PC-3 (cell line): ENCODE measurements at places on chromosomes 1 and 21. TPM values are rescaled to one million over a fixed set of nuclear protein-coding genes. Genes with fewer than 3 reads are reported as not detected.

- H3K4me3 ChIP-seq, result no peak within 1 kb of the TSS
- no peak within 1 kb of the TSS for H3K27ac ChIP-seq
- no peak for DNase-seq
- no peaks in the 10 kb centered on the region for H3K36me3 ChIP-seq
- H3K27me3 ChIP-seq, result 0 out of 2 replicates have a peak, but pooled peaks cover 5% of the 10 kb centered on the region
Observed at GRCh38 chr1:56819387-56819899, at the start of gene FYB2. TSS of gene FYB2 (minus strand) at chr1:56819404. CDS start at chr1:56819290, 114 bp downstream.

GRCh38 chr1:47507881-47508701 is 70.2 kb downstream of the FOXD2 start:
- no peak overlapping the region for H3K27ac ChIP-seq
- no peaks in the 10 kb centered on the region for H3K36me3 ChIP-seq
- H3K4me3 ChIP-seq, result peak overlapping the region; percentile 70
- DNase-seq, result peak; percentile 22

- H3K4me1 ChIP-seq, result peaks cover 4% of the 10 kb centered on the region; the same call in 1 of the 2 replicates
- DNase-seq, result peak; percentile 27
- H3K36me3 ChIP-seq, result no peaks in the 10 kb centered on the region
- no peaks in the 10 kb centered on the region for H3K27me3 ChIP-seq
- peak overlapping the region; percentile 87 for H3K4me3 ChIP-seq
- no peak overlapping the region for H3K27ac ChIP-seq
Observed at GRCh38 chr1:61050541-61051442, 31.6 kb upstream of the NFIA start.

GRCh38 chr1:53298045-53298637 is 29.7 kb downstream of the LRP8 start:
- no peaks in the 10 kb centered on the region for H3K27me3 ChIP-seq
- H3K4me1 ChIP-seq, result peaks cover 17% of the 10 kb centered on the region
- no peak overlapping the region for H3K4me3 ChIP-seq
- DNase-seq, result no peak

GRCh38 chr1:5239911-5240310 is 585.5 kb downstream of the AJAP1 start:
- no peak overlapping the region for H3K4me3 ChIP-seq
- no peak overlapping the region for H3K27ac ChIP-seq
- H3K36me3 ChIP-seq, result no peaks in the 10 kb centered on the region
- no peak for DNase-seq
- no peaks in the 10 kb centered on the region for H3K4me1 ChIP-seq
- H3K27me3 ChIP-seq, result no peaks in the 10 kb centered on the region; the same call in 1 of the 2 replicates

DNA sequence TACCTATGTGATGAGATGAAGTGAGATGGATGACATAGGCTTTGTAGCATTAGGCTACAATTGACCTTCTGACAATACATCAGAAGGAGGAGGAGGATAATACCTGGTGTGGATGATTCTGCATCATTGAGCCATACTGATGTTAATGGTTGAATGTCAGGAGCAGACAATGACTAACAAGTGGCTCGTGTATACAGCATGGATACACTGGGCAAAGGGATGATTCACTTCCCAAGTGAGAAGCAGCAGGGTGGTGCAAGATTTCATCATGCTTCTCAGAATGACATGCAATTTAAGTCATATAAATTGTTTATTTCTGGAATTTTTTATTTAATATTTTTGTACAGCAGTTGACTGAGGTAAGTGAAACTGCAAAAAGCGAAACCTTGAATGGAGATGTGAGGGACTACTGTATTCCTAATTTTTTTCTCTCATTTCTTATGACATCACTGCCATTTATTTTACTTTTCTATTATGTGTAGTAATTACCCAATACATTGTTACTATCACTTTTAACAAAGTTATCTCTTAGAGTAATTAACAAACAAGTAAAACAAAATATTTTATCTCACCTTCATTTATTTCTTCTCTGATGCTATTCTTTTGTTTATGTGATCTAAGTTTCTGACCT is 34.4 kb upstream of the COP1 start:
- DNase-seq, result peak; percentile 68
- H3K4me1 ChIP-seq, result 0 out of 2 replicates have a peak, but pooled peaks cover 5% of the 10 kb centered on the region
- H3K4me3 ChIP-seq, result no peak overlapping the region

DNA sequence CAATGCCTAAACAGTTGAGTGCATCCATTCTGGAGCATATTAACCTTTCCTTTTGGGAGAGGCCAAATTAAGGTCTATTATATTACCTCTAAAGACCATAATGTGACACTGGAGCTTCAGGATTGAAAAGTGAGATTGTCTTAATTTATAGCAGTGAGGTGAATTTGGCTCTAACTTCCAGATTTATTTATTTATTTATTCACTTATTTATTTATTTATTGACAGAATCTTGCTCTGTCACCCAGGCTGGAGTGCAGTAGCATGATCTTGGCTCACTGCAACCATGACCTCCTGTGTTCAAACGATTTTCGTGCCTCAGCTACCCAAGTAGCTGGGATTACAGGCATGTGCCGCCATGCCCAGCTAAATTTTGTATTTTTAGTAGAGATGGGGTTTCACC is 19.1 kb downstream of the ZCCHC17 start:
- H3K4me3 ChIP-seq, result no peak overlapping the region
- peaks cover 48% of the 10 kb centered on the region for H3K36me3 ChIP-seq
- DNase-seq, result no peak

GRCh38 chr1:239891621-239892358 is 199.9 kb upstream of the FMN2 start:
- H3K4me1 ChIP-seq, result peaks cover 19% of the 10 kb centered on the region
- H3K27ac ChIP-seq, result no peak overlapping the region
- no peaks in the 10 kb centered on the region for H3K27me3 ChIP-seq
- DNase-seq, result no peak

- H3K36me3 ChIP-seq, result no peaks in the 10 kb centered on the region
- H3K27ac ChIP-seq, result peak overlapping the region; percentile 42; the same call in 1 of the 2 replicates
- H3K27me3 ChIP-seq, result no peaks in the 10 kb centered on the region
- H3K4me1 ChIP-seq, result peaks cover 22% of the 10 kb centered on the region
- peak; percentile 95 for DNase-seq
Observed at GRCh38 chr1:17520041-17520440, 19.5 kb upstream of the ARHGEF10L start.

GRCh38 chr1:73401666-73402065 is 796.3 kb downstream of the LRRIQ3 start:
- DNase-seq, result peak; percentile 16
- no peaks in the 10 kb centered on the region for H3K4me1 ChIP-seq
- H3K27me3 ChIP-seq, result peaks cover 5% of the 10 kb centered on the region; the same call in 1 of the 2 replicates
- H3K27ac ChIP-seq, result no peak overlapping the region

- no peak overlapping the region for H3K27ac ChIP-seq
- H3K27me3 ChIP-seq, result no peaks in the 10 kb centered on the region
- no peaks in the 10 kb centered on the region for H3K36me3 ChIP-seq
- H3K4me3 ChIP-seq, result no peak overlapping the region
- peaks cover 12% of the 10 kb centered on the region for H3K4me1 ChIP-seq
Observed at GRCh38 chr1:10057796-10058195, 25.0 kb downstream of the UBE4B start.

GRCh38 chr1:25028907-25029599 is 99.0 kb upstream of the RUNX3 start:
- no peaks in the 10 kb centered on the region for H3K27me3 ChIP-seq
- H3K36me3 ChIP-seq, result no peaks in the 10 kb centered on the region
- H3K4me1 ChIP-seq, result peaks cover 21% of the 10 kb centered on the region
- H3K27ac ChIP-seq, result no peak overlapping the region

GRCh38 chr1:182383037-182383661 is 8.4 kb downstream of the GLUL start:
- H3K27ac ChIP-seq, result no peak overlapping the region
- H3K4me3 ChIP-seq, result no peak overlapping the region
- no peaks in the 10 kb centered on the region for H3K27me3 ChIP-seq

GRCh38 chr1:15334995-15335394 is 74.7 kb upstream of the EFHD2 start:
- H3K36me3 ChIP-seq, result no peaks in the 10 kb centered on the region
- DNase-seq, result no peak
- no peak overlapping the region for H3K4me3 ChIP-seq
- H3K4me1 ChIP-seq, result peaks cover 25% of the 10 kb centered on the region
- no peaks in the 10 kb centered on the region for H3K27me3 ChIP-seq

DNA sequence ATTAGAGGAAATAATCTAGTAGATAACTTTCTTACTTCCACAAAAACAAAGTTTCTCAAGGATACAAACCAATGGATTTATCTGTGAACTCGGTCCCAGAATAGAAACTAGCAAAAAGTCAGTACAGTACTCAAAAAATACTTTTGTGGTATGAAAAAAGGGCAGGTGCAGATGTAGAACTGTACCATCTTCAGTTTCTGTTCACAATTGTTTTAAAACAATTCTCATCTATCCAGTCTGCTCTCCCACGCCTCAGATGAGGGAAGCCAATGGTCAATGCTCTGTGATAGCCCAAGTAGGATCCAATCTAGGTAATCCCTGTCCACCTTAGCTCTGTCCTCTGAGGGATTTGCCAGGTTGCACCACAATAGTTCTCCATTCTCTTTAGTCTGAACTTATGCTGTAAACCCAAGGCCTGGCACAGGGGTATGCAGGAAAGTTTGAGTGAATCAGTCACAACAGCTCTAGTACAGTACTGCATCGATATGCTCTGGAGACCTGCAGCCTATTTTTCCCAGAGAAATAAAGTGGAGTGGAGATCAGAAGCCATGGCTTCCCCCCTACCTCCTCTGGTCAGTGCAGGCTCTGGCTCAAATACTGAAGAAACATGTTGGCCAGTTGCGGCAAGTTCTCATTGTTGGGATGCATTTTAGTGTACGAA is 1.4 kb downstream of the KTI12 start:
- no peak overlapping the region for H3K27ac ChIP-seq
- DNase-seq, result no peak
- H3K4me1 ChIP-seq, result peaks cover 15% of the 10 kb centered on the region
- peak overlapping the region; percentile 97 for H3K4me3 ChIP-seq
- H3K36me3 ChIP-seq, result no peaks in the 10 kb centered on the region

DNA sequence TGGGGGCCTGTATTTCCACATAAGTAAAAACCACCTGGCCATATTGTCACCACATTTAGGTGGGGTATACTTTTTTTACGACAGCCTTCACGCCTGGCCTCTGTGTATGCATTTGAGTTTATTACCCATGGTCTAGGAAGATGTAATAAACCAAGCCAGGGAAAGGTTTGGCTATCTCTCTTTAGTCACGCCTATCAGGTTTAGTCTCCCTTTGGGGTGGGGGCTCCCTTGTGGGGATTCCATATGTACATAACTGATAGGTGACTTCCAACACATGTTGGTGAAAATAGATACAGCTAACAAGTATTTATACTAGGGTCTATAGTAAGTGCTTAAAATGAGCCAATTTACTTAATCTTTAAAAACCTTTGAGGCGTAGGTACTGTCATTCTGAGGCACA is 4.2 kb downstream of the YBX1 start:
- peak overlapping the region; percentile 71 for H3K4me3 ChIP-seq
- peaks cover 51% of the 10 kb centered on the region for H3K4me1 ChIP-seq
- H3K36me3 ChIP-seq, result peaks cover 61% of the 10 kb centered on the region
- no peak overlapping the region for H3K27ac ChIP-seq
- no peaks in the 10 kb centered on the region for H3K27me3 ChIP-seq
- no peak for DNase-seq

- H3K4me3 ChIP-seq, result no peak overlapping the region
- H3K27ac ChIP-seq, result no peak overlapping the region
- DNase-seq, result peak; percentile 62
- peaks cover 5% of the 10 kb centered on the region for H3K36me3 ChIP-seq
- no peaks in the 10 kb centered on the region for H3K27me3 ChIP-seq
- H3K4me1 ChIP-seq, result peaks cover 7% of the 10 kb centered on the region
Observed at GRCh38 chr1:25503551-25504426, 39.6 kb upstream of the LDLRAP1 start.

Gene KDF1
- total RNA-seq, result 21.7 and 22.9 TPM in 2 replicates

Gene EIF3I
- total RNA-seq, result 413 and 442 TPM in 2 replicates

Gene CELA2A
- total RNA-seq, result not detected in 2 replicates

Gene SUMO3
- total RNA-seq, result 242 and 290 TPM in 2 replicates

Gene KMO
- total RNA-seq, result 0.29 and 1.2 TPM in 2 replicates

Gene MCOLN3
- 1.2 and 2.4 TPM in 2 replicates for total RNA-seq

Gene LAMC2
- total RNA-seq, result 105 and 127 TPM in 2 replicates

Gene RIPPLY3
- 10.0 and 11.4 TPM in 2 replicates for total RNA-seq

Gene PAQR6
- 6.6 and 7.2 TPM in 2 replicates for total RNA-seq

Gene PFDN2
- 174 and 197 TPM in 2 replicates for total RNA-seq
